ENCODE measurements at places on chromosomes 1 and 21.

DNA sequence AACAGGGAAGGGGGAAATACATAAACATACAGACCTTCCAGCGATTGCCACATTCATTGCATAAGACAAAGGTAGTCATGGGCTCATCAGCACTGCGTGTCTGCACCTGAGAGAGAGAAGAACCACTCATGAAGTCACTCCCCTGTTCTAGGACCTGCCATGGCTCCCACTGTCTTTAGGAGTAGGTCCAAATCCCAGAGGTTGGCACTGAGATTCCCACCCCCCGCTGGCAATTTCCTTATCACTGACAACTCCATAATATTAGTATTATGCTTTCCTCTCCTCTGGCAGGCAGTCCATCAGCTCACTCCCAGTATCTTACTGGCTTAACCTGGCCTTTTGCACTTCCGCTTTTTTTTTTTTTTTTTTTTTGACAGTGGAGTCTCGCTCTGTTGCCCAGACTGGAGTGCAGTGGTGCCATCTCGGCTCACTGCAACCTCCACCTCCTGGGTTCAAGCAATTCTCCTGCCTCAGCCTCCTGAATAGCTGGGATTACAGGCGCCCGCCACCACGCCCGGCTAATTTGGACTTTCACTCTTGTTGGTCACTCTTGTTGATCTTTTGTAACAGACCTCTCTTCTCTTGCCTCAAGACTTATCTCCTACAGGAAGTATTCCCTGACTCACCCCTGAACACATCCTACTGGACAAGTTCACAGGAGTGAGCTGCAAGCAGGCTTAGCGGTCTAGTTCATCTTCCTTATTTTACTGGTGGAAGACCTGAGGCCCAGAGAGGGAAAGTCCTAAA, 14.8 kb upstream of the ZNF436 start:
- peak; percentile 58 for DNase-seq

GRCh38 chr1:205486258-205486657, 18.2 kb upstream of the CDK18 start:
- DNase-seq: no peak

GRCh38 chr1:99534638-99534930, 111.3 kb upstream of the PALMD start:
- no peak for DNase-seq

DNA sequence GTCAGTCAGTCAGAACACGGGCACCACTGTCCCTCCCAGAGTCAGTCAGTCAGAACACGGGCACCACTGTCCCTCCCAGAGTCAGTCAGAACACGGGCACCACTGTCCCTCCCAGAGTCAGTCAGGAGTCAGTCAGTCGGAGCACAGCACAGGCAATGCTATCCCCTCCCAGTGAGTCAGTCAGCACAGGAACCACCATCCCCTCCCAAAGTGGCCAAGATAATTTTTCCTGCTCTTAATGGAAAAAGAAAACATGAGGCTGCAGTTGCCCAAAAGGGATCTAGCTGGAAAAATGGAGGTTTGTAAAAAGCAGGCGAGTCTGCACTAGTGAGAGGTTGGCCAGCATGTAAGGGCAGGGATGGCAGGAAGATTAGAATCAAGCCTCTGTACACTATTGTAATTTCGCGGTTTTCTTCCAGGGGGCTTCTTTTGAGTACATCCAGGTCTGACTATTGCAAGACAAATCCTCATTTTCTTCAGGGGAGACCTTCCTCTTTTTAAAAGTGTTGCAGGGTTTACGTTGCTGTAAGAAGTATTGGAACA, 213.8 kb downstream of the SIPA1L2 start:
- DNase-seq: no peak

DNA sequence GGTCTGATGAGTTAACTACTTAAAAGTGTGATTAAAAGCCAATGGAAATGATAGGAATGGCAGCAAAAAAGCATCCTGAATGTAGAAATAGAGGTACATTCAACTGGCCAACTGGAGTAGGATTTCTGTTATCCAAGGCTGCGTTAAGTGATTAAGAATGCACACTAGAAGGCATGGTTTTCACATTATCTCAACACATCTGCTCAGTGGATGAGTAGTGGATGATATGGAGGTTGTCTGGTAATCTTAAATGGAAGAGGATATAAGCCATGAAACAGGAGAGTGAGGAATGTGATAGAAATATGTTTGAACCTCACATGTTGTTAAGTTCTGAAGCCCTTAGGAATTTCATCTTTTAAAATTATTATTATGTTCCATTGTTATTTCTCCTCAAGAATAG, 839.9 kb downstream of the USP25 start:
- no peak for DNase-seq

DNA sequence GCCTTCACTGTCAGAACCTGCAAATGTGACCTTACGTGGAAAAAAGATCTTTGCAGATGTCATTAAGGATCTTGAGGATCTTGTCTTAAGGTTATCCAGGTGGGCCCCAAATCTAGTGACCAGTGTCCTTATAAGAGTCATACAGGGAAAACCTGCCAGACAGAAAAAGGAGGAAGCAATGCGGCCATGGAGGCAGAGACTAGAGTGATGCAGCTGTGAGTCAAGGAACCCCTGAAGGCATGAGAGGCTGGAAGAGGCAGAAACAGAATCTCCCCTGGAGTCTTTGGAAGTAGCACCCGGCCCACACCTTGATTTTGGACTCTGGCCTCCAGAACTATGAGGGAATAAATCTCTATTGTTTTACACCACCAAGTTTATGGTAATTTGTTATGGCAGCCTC, 36.5 kb upstream of the DNASE2B start:
- DNase-seq: no peak

- no peak for DNase-seq
Observed at GRCh38 chr1:80248886-80249285, 1242.4 kb upstream of the ADGRL4 start.

GRCh38 chr1:10649517-10650201, 146.8 kb downstream of the CASZ1 start:
- DNase-seq: no peak

- DNase-seq: no peak
Observed at GRCh38 chr1:159077120-159077961, 775 bp upstream of the AIM2 start.

GRCh38 chr1:54850069-54850730, 36.8 kb downstream of the DHCR24 start:
- peak; percentile 58 for DNase-seq

GRCh38 chr1:39689635-39690034, 1.6 kb downstream of the HPCAL4 start:
- no peak for DNase-seq

- DNase-seq: peak; percentile 69
Observed at GRCh38 chr1:240575981-240576662, 35.8 kb downstream of the GREM2 start.

DNA sequence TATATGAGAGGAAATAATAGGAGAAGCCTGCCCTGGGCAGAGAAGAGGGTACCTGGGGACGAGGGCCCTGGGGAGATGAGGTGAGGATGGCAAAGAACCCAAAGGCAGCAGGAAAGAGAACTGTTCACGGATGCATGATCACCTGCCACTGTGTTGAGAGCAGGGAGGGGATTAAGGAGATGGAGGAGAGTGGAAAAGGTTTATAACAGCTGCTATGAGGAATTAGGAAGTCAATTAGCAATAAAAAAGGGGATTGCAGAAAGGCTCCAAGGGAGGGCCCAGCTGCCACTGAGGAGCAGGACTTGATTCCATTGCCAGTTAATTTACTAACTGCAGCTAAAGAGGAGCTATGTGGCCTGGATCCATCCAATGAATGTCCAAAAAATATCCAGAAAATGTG, 61.1 kb downstream of the GFI1 start:
- no peak for DNase-seq

DNA sequence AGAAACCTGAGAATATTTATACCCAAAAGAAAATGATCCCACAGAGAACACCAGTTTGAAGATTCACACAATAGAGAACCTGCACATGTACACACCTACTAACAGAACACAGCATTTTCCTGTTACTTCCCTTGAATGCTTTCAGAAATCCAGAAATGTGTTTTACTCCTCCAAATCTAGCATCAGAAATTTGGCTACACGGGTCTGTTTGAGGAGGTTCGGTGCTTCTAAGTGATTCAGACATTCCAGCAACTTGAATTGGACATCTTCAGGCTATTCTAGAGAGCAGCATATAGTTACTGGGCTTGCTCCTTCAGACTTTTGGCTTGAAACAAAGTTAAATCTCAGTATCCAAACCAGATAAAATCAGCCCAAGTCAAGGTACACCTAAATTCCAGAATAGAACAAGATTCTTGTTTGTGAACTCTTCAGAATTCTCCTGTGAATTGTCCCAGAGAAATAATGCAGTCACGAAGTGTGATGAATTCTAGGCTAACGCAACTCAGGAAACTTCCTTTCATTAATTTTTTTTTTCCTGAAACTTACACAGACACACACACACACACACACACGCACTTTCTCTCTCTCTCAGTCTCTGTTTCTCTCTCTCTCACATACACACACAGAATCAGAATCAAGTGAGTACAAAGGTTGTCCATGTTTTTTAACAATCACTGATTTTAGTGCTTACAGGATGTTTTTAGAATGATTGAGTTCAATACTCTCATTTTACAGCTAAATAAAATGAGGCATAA, 278.4 kb upstream of the SNX7 start:
- no peak for DNase-seq

- DNase-seq: no peak
Observed at GRCh38 chr1:44884746-44885145, 41.7 kb upstream of the PTCH2 start.

Data from AG08395 (cell line).